Sciatic nerve (tissue), 2 donors: ENCODE measurements at places on chromosomes 16 and 17.

GRCh38 chr16:54211203-54211602, 75.4 kb downstream of the IRX3 start:
- DNase-seq: no peak

DNA sequence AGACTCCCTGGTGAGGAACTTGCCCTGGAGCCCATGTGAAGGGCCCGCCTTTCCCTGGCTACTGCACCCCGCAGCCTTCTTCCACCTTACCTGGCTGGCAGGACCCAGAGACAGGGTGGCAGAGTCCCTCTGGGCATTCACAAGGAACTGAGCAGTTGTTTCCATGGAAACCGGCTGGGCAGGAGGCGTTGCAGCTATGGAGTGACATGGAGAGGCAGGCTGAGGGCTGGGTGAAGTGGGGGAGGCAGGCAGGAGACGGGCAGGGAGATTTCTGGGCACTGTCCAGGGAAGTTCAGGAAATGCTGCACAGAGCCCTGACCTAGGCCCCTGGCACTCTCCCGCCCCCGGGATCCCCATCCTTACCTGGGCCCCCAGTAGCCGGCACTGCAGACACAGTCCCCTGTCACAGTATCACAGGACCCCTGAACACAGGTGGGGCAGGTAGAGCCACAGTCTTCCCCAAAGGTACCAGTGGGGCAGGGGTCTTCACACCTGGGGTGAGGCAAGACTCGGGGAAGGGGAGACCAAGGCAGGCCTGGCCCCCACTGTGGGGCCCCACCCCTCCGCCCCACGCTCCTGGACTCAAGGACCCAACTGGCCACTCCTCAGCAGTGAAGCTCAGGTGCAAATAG, 5.9 kb downstream of the SCARF1 start:
- no peak for DNase-seq

DNA sequence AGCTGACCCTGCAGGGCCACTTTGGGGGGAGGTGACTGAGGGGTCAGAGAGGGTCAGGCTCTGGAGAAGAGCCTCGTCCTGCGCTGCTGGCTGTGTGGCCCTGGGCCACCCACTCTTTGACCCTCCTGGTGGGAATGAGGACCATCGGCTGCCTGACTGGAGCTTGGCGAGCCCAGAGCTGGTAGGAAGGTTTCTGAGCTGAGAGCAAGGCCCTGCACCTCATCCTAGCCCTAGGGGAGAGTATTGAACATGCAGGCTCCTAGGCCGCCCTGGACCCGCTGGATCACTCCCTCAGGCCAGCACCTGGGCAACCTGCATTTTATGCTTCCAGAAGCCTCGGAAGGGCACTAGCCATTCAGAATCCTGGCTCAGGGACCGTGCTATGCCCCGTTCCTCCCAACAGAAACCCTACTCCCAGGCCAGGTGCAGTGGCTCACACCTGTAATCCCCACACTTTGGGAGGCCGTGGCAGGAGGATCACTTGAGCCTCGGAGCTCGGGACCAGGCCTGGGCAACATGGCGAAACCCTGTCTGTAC, 14.5 kb downstream of the MAP2K3 start:
- DNase-seq: no peak

- DNase-seq: no peak
Measured at GRCh38 chr16:68235108-68235886, 630 bp downstream of the ESRP2 start.

- DNase-seq: no peak
Measured at GRCh38 chr17:19676896-19677295, 28.3 kb downstream of the ALDH3A2 start.

DNA sequence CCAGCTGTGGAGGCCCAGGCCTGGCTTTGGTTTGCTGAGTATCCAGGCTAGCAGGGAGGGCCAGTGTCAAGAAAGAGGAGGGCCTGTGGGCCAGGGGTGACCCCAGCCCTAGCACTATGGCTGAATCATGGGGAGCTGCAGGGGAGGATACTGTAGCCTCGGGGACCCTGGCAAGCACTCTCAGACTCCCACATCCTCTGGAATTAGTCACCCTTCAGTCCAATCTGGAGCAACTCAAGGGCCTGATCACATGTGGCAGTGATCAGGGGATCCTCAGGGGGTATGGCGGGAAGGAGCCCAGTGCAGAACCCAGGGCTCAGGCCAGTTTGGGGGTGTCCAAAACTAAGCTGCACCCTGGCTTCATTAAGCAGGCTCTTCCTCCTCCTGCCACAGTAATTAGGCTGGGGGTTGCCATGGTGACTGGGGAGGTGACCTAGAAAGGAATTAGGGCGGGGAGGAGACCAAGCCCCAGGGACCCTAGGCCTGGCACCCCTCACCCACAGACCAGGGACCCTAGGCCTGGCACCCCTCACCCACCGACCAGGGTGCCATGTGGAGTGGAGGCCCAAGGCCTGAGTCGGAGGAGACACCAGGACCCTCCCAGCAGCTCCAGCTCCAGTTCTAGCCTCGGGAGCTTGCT, 5.8 kb downstream of the NLGN2 start:
- no peak for DNase-seq

GRCh38 chr17:3032258-3033247, 30.9 kb downstream of the OR1D5 start:
- peak; percentile 53 for DNase-seq

GRCh38 chr17:53499277-53499676, 323.4 kb upstream of the KIF2B start:
- no peak for DNase-seq

- no peak for DNase-seq
Measured at GRCh38 chr16:84270071-84270470, 24.6 kb upstream of the WFDC1 start.

GRCh38 chr17:31631766-31632165, 227.3 kb downstream of the COPRS start:
- DNase-seq: no peak

- no peak for DNase-seq
Measured at GRCh38 chr16:15513156-15513555, 78.8 kb downstream of the BMERB1 start.

- DNase-seq: no peak
Measured at GRCh38 chr17:54967621-54968261, 713 bp downstream of the COX11 start.

- DNase-seq: no peak
Measured at GRCh38 chr16:67803894-67804293, 2.5 kb downstream of the RANBP10 start.

- DNase-seq: no peak
Measured at GRCh38 chr17:60381958-60382357, 10.0 kb downstream of the USP32 start.

DNA sequence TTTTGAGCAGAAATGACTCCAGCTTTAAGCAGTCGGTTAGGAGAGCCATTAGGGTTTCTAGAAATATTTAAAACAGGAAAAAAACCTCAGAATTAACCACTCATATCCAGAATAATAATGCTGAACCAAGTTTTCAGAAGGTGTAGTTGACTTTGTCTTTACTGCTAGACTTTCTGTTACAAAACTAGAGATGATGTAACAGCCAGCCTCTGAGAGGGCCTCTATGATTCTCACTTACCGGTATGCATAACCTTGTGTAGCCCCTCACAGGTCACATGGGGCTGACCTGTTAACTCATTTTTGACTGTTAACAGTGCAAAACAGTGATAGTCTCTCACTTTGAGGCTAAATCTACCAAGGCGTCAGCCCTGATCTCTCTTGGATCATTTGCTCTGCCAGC, 74.3 kb downstream of the TEX14 start:
- DNase-seq: no peak

- DNase-seq: no peak
Measured at GRCh38 chr17:10716218-10716617, 13.6 kb downstream of the TMEM220 start.
